ENCODE measurements at places on chromosomes 6 and 20. TPM values are rescaled to one million over a fixed set of nuclear protein-coding genes. Genes with fewer than 3 reads are reported as not detected.

The NKAPL gene
- total RNA-seq: not detected

The IBTK gene
- 41.5 TPM for total RNA-seq

The SDC4 gene
- 103 TPM for total RNA-seq

The ANGPT4 gene
- not detected for total RNA-seq

DNA sequence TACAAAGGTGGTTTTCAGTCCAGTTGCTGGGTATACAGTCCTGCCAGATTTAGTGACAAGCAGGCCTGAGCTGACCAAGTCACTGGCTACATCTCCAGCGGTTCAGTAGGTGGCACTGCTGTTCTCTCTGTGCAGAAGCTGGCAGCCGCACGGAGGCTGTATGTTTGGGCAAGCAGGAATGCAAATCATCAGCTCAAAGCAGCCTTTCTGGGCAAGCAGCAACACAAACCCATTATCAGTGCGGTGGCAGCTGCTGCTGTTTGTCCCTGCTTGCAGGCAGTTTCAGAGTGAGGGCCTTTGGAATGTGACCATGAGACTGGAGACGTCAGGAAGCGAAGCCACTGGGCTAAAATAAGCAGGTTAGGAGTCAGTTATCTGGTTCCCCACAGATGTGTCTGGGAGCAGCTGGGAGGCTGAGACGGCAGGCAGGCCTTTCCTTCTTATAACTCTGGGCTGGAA lies 72.5 kb downstream of the TXLNB start:
- peak; percentile 89 for DNase-seq

- DNase-seq: peak; percentile 67
These were observed 208.8 kb upstream of the PLCB4 start for GRCh38 chr20:8860011-8860495.

GRCh38 chr6:71888756-71889340 lies 2.5 kb downstream of the RIMS1 start:
- no peak for DNase-seq

- no peak for DNase-seq
These were observed 113.5 kb upstream of the SGK1 start for GRCh38 chr6:134431421-134431859.

DNA sequence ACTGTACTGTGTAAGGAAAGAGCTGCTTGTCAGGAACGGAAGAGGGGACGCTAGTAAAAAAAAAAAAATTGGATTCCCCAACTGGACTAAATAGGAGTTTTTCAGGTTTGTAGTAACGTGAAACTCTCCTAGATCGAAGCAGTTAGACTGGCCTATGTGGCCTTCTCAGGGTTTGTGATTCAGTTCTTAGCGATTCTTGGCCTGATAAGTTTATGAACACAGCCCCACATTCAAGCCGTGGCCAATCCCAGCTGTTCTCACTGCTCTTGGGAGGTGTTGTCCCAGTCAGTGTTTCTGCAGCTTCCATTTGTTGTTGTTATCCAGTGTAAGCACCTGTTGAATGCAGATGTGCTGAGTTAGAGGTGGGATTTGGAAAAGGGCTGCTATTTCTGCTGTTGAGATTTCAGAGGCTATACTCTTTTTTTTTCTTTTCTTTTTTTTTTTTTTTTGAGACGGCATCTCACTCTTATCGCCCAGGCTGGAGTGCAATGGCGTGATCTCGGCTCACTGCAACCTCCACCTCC lies 29.7 kb downstream of the TAF8 start:
- no peak for DNase-seq

DNA sequence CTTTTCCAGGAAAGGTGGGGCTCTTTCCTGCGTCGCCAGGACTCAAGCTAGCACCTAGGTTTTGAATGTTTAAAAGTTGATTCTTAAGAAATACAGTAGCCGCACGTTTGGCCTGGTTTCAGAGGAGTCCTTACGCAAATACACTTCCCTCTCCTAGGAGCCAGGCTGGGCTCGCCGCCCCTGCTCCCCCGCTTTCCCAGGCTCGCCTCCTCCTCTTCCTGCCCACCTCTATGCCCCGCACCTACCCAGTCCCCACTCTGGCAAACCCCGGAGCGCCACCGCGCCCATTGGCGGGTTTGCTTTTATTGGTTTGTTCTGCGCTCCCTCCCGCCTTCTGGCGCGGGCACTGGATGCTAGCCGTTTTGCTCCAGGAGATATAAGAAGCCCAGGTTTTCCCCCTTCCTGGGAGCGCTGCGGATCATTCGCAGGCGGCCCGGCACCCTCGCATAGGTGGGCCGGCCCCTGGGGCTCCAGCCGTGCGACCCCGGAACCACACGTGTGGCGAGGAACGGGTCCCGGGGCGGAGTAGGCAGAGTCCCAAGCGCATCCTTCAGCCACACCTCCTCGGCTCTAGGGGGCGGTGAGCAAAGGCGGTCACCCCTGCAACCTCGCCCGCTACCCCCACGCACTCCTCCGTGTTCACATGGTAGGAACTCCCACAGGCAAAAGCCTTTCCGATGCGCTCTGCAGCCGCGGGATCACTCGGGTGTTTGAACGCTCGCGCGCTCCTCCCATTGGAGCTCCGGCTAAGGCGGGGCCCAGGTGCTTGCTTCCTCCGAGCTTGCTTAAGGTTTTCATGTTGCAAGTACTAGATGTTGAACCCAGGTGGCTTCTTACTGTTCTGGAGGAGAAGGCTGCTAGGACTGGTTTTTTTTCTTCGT lies 119.0 kb downstream of the RTN4IP1 start:
- peak; percentile 66 for DNase-seq

DNA sequence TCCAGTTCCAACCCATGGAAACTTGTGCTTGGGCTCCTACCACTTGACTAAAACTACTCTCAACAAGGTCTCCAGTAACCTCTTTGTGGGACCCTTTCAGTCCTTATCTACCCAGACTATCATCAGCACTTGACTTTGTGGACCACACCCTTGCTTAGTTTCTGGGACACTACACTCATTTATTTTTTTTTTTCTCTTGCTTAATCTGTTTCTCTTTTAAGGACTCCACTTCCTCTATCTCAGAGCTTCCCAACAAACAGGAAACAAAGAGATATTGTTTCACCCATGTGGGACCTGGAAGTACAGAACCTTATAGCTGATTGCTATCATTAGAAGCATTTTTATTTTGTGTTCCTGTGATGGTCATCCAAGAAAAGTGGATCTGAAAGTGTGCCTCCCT lies 28.8 kb upstream of the ME1 start:
- no peak for DNase-seq

DNA sequence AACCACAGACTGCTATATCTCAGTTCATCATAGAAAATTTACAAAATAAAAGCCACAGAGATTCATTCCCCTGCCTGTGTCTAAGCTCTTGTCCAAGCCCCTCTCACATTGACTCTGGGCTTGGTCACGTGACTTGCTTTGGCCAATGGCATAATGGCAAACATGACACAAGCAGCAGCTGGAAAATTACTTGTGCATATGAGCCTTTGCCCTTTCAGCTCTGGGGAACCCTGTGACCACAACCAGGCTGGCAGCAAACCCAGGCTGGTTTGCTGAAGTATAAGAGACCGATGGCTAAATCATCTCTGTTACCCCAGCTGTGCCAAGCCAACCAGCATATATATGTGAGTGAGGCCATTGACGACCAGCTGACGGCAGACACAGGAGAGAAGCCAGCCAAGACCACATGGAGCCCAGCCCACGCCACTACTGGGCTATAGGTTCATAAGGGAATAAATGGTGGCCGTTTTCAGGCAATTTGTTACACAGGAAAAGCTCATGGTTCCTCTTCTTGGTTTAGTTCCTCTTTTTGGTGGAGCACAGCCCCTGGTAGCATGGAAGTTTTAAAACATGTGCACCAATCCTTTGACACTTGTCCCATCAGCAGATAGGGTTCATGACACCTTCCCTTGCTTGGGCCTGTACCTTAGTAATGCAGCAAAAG lies 31.8 kb upstream of the RSPO4 start:
- DNase-seq: peak; percentile 31

GRCh38 chr6:158038291-158039177 lies 56.9 kb downstream of the SYNJ2 start:
- DNase-seq: no peak

DNA sequence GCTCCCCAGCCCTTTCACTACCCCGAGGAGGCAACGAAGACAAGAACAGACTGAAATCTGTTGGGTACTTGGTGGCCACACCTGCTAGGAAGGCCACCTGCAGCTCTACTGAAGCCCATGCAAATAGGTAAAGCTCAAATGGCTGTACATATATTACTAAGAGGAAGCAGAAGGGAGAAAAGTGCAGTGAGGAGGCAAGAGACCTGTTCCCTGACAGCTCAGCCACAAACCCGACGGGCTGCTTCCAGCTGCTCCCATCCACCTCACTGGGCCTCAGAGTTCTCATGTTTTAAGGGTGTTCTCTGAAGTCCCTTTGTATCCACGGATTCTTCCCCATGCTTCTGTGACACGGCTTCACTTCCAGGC lies 24.6 kb downstream of the TRAM2 start:
- DNase-seq: peak; percentile 41
